ENCODE measurements at places on chromosomes 5 and 9.

- DNase-seq = no peak
These were observed 21.7 kb downstream of the FEM1C start for GRCh38 chr5:115522832-115523403.

- DNase-seq = no peak
These were observed 338.2 kb downstream of the NPR3 start for GRCh38 chr5:33049298-33049697.

DNA sequence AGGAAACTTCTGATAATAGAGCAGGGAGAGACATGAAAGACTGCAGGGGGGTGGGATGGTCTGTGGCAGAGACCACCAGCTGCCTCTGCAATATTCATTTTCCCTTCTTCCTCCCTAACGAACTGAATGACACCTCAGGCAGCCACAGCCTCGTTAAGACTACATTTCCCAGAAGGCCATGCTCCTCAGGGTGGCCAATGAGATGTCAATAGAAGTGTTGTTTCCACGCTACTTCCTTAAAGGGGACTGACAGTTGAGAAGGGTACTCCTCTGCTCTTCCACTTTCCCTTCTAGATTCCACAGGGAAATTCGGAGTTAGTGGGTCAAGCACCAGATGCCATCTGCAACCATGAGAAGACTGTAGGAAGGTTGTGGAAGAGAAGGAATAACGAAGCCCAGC is 52.0 kb upstream of the DAPK1 start:
- peak; percentile 14 for DNase-seq

- DNase-seq = no peak
These were observed 79.5 kb upstream of the DMRT1 start for GRCh38 chr9:761793-762560.

GRCh38 chr5:175195698-175196656 is 248.0 kb downstream of the DRD1 start:
- no peak for DNase-seq

GRCh38 chr9:133368249-133368881 is 7.5 kb downstream of the SURF4 start:
- no peak for DNase-seq

DNA sequence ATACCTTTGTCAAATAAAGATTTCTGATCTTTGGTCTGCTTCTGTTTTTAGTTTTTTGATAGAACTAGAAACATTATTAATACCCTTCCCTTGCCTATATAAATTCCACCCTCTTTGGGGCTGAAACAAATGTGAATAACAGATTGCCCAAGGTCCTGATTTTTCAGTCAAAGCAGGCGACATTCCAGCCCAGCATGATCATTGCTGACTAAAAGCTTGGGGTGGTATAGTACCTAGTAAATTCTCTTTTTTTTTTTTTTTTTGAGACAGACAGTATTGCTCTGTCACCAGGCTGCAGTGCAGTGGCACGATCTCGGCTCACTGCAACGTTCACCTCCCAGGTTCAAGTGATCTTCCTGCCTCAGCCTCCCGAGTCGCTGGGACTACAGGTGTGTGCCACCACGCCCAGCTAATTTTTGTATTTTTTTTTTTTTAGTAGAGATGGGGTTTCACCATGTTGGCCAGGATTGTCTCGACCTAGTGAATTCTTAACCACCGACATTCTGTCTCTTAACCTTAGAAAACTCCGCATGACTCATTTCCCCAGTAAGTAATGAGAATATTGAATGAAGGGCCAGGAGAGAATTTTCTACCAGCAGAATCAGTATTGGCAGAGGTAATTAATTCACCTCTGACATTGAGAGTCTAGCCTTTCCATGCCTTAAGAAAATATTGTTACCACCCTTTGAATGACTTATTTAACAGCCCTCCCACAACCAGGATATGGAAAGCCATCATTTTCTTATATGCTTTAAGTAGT is 226.4 kb downstream of the GNA14 start:
- no peak for DNase-seq

GRCh38 chr9:135948968-135949367 is 12.2 kb downstream of the UBAC1 start:
- DNase-seq = no peak

DNA sequence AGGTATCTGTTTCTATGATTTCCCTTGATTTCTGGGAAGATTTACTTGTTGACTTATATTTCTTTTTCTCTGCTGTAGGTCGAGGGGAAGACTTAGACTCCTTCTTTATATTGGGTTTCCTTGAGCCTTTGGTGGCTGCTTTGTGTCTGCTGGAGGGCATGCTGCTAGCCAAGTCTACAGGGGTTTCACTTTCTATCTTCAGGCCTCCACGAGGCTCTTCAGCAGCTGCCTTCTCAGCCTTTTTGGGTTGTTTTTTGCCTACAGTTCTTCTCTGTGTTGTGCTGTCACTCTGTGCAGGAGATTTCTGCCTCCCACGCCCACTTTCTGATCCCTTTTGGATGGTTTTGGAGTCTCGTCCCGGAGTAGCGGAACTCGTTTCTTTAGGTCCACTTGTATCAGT is 23.2 kb downstream of the LEAP2 start:
- no peak for DNase-seq

- DNase-seq = no peak
These were observed 32.3 kb downstream of the UBQLN1 start for GRCh38 chr9:83675466-83675865.

DNA sequence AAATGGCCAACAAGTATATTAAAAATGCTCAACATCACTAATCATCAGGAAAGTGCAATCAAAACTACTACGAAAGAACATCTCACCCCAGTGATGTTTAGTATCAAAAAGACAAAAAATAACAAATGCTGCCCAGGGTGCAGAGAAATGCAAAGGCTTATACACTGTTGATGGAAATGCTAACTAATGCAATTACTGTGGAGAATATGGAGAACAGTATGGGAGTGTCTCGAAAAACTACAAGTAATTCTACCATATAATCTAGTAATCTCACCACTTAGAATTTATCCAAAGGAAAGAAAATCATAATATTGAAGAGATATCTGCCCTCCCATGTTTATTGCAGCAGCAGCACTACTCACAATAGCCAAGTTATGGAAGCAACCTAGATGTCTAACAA is 246.5 kb upstream of the VLDLR start:
- no peak for DNase-seq

DNA sequence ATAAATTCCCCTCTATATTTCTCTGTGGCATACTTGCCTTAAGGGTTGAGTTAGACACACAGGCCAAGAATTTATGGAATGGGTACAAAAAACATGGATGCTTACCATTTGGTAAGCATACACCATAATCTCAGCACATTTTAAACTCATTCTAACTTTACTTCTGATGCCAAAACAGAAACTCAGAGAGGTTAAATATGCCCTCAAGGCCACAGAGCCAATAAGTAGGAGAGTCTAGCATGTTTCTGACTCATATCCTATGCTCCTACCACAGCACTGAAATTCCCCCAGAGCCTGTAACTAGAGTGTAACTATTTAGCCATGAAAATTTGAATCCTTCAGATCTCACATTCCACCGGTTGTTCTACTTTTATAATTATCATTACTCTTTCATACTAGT is 559.7 kb downstream of the ACTL7B start:
- no peak for DNase-seq

GRCh38 chr9:107284636-107285035 is 1.6 kb downstream of the RAD23B start:
- DNase-seq = no peak

DNA sequence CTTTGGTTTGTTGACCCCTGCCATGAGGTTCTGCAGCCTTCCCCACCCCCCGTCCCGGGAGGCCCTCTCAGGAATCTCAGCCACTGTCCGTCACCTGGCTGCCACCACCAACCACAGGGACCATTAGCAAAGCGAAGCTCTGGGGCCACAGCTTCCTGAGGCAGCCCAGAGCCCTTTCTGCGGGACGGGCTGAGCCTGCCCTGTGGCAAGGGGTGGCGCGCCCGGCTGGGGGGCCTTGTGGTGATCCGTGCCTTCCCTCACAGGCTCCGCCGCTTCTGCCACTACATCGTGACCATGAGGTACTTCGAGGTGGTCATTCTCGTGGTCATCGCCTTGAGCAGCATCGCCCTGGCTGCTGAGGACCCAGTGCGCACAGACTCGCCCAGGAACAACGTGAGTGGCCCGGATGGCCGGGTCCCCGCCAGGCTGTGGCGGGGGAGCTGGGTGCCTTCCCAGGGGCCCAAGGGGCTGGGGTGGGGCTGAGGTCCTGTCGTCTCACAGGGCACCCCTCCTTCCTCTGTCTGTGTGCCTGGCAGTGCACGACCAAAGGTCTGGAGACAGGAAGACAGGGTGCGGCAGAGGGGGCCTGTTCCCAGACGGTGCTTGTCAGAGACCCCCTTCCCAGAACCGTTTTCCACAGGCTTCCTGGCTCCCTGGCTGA is 169.2 kb downstream of the CACNA1B start:
- DNase-seq = no peak

DNA sequence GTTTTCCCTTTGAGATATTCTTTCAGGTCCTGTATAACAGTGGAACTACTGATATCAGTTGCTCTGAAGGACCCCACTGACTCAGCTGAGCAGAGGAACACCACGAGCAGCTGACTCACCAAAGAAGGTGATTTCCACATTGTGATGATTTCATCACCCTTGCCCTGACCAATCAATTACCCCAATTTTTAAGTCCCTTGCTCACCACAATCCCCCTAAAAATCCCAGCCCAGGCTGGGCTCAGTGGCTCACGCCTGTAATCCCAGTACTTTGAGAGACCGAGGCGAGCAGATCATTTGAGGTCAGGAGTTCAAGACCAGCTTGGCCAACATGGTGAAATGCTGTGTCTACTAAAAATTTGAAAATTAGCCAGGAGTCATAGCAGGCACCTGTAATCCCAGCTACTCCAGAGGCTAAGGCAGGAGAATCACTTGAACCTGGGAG is 125.3 kb upstream of the ABCA1 start:
- peak; percentile 10 for DNase-seq

DNA sequence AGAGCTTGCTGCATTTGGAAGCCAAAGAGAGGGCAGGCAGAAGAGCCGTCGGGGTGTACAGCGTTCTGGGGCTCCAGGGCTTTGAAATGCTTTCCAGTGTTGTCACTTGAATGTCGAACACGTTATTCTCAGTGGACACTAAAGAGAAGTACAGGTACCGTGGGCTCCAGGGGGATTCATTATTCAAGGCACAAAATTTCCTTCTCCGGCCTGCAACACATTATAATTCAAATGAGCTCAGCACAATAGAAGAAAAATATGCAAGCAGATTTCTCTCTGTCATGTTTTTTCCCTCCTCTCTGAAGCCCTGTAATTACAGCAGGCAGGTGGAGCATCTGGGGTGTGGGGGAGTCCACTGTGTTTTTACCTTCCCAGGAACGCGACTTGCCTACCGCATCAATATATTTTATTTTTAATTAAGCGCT is 293.1 kb downstream of the ZSWIM6 start:
- no peak for DNase-seq

- DNase-seq = no peak
These were observed 43.5 kb downstream of the SCAI start for GRCh38 chr9:125099816-125100215.

- peak; percentile 67 for DNase-seq
These were observed 4.0 kb upstream of the CDK5RAP2 start for GRCh38 chr9:120583958-120584369.

- DNase-seq = no peak
These were observed 2.5 kb downstream of the GPBP1 start for GRCh38 chr5:57176350-57176857.

DNA sequence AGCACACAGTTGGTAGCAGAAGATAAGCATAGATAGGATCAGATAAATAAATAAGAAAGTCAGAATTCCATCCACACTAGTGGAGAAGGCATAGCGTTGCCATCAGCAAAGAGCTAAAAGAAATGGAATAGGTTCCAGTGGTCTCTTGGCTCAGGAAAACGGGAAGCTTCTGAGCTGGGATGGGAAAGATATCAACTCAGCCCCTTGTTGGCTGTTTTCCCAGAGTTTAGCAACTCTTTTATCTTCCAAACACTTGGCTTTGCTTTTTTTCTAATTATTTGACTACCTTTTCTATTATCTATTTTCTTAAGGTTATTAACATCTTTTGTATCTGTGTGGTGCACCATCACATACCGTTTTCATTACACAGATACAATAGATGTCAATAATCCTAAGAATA is 445.7 kb upstream of the TRPC7 start:
- DNase-seq = no peak

GRCh38 chr9:129785866-129786265 is 17.1 kb upstream of the TOR1B start:
- DNase-seq = no peak

- DNase-seq = no peak
These were observed 7.8 kb downstream of the LIX1 start for GRCh38 chr5:97134634-97135033.

DNA sequence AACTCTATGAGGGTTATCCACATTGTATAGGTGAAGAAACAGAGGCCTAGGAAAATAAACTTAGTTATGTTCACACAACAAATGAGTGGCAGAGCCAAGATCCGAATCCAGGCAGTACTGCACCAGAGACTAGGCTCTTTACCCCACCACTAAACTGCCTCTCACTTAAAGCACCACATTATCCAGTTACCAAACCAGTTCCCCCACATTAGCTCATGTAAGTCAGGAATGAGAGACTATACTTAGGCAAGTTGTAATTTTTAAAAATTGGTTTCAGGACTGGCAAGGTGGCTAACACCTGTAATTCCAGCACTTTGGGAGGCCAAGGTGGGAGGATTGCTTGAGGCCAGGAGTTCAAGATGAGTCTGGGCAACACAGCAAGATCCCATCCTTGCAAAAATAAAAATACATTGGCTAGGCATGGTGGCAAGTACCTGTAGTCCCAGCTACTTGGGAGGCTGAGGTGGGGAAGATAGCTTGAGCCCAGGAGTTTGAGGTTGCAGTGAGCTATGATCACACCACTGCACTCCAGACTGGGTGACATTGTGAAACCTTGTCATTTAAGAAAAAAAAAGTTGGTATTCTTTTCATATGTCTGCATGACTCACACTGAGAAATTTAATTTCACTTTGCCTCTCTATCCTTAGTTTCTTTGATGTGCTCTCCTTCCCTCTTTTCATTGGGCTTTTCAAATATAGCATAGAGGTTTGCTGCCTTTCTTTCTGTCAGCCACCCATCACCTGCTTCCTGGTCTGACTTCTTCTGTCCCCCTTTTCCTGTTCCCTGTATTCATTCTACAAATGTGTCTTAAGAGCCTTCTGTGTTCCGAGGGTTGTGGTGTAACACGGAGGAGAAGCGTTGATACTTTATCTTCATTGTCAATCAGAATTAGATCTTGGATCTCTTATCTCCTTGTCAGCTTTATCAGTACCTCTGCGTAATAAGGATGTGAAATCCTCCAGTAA is 64.7 kb downstream of the ERMP1 start:
- no peak for DNase-seq

DNA sequence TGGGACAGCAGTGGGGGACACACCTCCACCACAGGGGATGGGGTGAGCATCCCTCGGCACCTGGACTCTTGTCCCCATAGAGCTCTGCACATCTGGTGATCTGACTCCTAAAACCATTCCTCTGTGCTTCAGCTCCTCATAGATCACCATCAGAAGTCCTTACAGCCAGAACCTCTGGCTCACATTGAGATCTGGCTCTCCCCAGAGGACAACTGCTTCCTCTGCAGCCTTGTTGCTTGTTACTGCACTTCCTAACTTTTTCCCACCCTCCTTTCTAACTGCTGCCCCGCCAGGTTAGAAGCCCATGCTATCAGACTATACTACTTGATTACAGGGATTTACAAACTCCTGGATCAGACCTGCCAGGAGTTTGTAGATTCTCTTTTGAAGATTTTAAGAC is 64.5 kb downstream of the ARSB start:
- no peak for DNase-seq

- DNase-seq = no peak
These were observed 633.8 kb downstream of the SEMA5A start for GRCh38 chr5:8912106-8912505.

- DNase-seq = no peak
These were observed 5.0 kb downstream of the MED7 start for GRCh38 chr5:157137691-157138090.

GRCh38 chr5:111772456-111773122 is 15.6 kb upstream of the NREP start:
- DNase-seq = no peak
